ENCODE measurements at places on chromosomes 7 and 10.

- DNase-seq, result no peak
These were observed 110.7 kb downstream of the LRMDA start for GRCh38 chr10:75542084-75542483.

- DNase-seq, result no peak
These were observed 147.4 kb downstream of the PRPF18 start for GRCh38 chr10:13734151-13734550.

DNA sequence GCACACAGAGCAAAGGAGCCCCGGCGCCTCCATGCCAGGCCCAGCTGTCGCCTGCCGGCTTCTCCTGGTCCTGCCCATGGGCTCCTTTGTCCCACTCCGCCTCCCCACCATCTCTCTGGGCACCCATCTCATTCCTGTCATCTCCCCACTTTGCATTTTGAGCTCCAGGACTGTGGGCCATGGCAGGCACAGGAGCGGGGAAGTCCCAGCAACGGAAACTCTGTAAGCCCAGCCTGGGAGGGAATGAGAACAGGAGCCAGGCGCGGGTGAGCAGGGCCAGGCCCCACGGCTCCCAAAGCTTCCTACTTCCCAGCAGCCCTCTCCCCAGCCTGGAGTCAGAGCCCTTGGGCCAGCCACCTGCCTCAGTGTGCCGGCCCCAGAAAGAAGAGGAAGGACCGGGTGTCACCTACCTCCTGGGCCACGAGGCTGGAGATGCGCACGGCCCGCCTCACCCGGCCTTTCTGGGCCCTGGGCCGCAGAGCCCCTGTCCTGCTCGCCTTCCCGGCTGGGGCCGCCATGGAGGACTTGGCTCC lies 23.1 kb downstream of the KCNH2 start:
- no peak for DNase-seq

DNA sequence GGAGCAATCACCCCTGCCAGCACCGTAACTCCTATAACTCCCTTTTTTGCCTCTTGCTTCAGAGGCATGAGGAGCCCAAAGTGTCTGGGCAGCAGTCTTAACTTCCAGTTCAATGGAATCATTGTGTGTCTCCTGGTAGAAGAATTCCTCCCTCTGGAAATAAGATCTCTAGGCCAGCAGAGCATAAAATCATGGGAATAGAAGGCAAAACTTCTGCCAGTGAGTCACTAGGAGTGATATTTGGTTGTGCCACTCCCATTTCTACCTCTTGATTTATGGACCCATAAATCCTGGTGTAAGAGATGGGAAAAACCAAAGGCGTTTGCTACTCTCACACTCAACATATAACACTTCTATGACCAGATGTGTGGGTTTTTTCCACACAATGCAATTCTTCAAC lies 104.9 kb upstream of the FAM180A start:
- no peak for DNase-seq

- DNase-seq, result no peak
These were observed 126.6 kb upstream of the RAB11FIP2 start for GRCh38 chr10:118173296-118173695.

- no peak for DNase-seq
These were observed 2.6 kb upstream of the PPIA start for GRCh38 chr7:44793919-44794318.

GRCh38 chr10:100333661-100334440 lies 3.8 kb upstream of the PKD2L1 start:
- DNase-seq, result no peak

GRCh38 chr7:46357290-46357689 lies 436.2 kb upstream of the IGFBP3 start:
- DNase-seq, result no peak

- DNase-seq, result peak; percentile 10
These were observed 1.3 kb downstream of the PFKFB3 start for GRCh38 chr10:6204063-6204340.

- DNase-seq, result no peak
These were observed 132.4 kb upstream of the FOXK1 start for GRCh38 chr7:4549681-4550080.

DNA sequence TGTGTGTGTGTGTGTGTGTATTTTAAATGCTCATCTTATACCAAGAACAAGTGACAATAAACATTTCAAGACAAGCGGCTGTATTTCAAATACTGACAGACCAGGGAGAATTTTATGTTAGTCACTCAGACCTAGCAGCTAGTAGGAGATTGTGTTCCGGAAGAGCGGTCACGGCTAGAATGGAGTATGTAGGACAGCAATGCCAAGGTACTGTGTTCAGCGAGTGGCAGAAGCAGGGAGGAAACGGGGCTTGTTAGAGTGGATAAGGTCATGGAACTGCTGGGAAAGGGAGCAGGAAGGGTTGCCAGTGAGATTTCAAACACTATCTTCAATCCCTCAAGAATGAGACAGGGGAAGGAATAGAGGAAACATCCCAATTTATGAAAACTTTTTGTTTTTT lies 260.5 kb upstream of the PITRM1 start:
- DNase-seq, result no peak

GRCh38 chr7:72292794-72293193 lies 119.3 kb downstream of the CALN1 start:
- no peak for DNase-seq

- no peak for DNase-seq
These were observed 41.6 kb upstream of the CTBP2 start for GRCh38 chr10:125201791-125202622.

DNA sequence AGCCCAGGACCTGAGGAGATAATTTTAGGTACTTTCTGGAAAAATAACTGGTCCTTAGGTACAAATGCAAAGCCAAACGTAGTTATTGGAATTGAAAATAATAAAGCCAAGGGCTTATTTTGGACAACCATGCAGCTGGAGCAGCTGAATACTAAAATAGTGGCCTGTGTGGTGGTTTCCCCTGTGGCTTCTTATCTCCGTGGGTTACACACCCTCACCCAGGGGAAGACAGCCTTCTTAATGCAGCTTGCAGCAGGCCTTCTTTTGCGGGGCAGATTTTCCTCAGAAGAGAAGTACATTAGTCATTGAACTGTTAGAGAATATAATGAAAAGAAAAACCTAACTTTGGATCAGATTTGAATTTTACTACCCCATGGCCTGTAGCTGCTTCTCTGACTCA lies 133.5 kb downstream of the ST7 start:
- DNase-seq, result no peak

DNA sequence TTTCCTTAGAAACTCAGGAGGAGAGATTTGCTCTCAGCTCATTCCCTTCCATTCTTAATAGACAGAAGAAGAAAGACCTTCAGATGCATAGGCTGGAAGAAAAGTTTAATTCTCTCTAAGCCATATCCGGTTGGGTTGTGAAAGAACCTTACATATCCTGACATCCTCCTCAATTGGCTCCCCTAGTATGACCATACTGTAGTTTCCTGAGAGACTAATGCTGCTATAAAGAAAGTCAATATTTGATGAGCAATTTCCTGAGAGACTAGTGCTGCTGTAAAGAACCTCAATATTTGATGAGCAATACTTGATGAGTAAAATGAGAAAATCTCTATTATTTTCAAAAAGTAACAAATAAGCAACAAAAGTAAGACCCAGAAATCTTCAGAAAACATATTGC lies 888.5 kb upstream of the SORCS1 start:
- no peak for DNase-seq

GRCh38 chr7:43480581-43480980 lies 102.3 kb upstream of the STK17A start:
- DNase-seq, result no peak

- no peak for DNase-seq
These were observed 65.3 kb upstream of the AQP1 start for GRCh38 chr7:30846378-30846777.

- no peak for DNase-seq
These were observed 74.8 kb downstream of the MDH2 start for GRCh38 chr7:76122516-76123239.

- peak; percentile 88 for DNase-seq
These were observed 985 bp upstream of the ETV1 start for GRCh38 chr7:13990319-13990983.

- DNase-seq, result no peak
These were observed 125.9 kb upstream of the NOBOX start for GRCh38 chr7:144529269-144529926.

DNA sequence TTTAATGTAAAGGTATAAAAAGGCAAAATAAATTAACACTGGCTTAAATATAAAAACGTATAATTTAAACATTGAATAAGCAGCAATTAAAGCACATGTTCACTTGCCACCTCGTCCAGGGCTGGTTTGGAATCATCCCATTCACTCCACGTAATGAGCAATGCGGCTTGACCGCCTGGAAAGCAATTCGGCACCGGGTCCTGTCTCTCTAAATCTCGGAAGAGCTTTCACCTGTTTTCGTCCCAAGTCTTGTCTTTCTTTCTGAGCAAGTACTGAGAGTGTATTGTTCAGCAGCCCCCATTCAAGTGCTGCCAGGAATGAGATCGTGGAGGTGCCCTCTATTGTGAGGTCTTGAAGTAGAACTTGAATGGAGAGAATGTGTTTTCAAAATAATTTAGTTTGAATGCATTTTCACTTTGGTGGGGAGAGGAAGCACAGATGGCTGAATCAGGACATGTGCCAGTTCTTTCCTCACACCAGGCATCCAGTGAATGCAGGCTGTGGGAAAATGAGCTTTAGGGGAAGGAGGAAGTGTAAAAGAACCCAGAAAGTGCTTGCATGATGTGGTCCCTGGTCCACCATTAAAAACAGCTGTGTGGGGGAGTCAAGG lies 515.2 kb downstream of the REEP3 start:
- DNase-seq, result no peak

- no peak for DNase-seq
These were observed 30.0 kb downstream of the MAP3K8 start for GRCh38 chr10:30463944-30464451.

GRCh38 chr10:132518572-132519381 lies 18.8 kb upstream of the INPP5A start:
- DNase-seq, result peak; percentile 20

- no peak for DNase-seq
These were observed 139.0 kb downstream of the MGMT start for GRCh38 chr10:129605986-129606518.

DNA sequence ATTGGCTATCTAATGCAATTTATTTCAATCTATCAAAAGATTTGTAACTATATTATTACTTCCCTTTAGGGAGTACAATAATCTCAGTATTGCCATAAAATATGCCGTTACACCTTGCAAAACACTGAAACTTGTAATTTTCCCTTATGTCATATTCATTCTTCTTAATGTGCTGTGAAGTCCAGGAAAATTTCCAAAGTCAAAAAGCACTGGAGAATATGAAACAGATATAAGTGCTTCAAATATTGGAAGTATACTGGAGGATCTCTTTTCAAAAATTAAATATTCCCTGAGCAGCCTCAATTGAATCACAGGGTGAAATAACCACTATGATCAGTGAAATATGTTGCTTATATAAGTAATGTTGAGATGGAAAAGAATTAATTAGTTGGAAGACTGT lies 356.0 kb downstream of the PPP1R3A start:
- no peak for DNase-seq

DNA sequence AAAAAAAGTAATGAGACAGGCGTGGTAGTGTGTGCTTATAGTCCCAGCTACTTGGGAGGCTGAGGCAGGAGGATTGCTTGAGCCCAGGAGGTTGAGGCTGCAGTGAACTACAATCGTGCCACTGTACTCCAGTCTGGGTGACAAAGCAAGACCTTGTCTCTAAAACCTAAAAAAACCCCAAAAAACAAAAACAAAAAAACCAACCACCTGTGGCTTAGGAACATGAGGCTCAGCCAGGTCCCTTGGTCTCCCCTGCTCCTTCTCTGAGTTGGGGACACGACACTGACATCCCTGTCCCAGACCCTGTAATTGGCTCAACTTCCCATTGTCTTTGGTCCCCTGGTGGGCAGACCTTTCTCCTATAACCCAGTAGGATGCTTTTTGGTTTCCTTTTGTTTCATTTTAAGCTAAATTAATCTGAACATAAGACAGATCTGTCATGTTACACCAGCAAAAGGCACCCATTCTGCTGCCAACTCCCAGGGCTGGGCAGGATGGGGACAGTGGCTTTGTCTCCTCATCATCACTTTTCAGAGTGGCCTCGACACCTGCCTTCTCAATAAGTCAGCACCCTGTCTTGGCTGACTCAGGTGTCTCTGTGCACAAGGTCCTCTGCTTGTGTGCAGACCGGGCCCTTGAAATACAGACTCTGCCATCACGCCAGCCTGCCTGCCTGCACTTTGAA lies 74.4 kb downstream of the MYL10 start:
- no peak for DNase-seq

- DNase-seq, result no peak
These were observed 170.7 kb upstream of the PLPP4 start for GRCh38 chr10:120286280-120286679.

DNA sequence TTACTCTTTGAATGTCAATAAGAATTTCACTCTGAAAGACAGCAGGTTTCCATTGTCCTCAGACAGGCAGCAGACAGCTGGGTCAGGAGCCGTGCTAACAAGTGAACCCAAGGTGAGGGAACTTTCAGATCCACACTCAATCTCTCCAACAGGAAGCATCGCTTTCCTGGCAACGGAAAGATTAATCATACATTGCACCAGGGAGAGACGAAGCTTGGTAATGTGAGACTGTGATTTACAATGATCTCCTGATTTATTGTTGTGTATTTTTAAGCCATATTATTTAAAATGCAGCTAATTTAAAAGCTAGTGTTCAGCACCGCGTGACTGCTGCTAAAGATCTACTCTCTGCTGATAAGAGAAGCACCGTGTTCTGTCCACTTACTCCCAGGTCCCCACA lies 17.5 kb upstream of the NOM1 start:
- no peak for DNase-seq

DNA sequence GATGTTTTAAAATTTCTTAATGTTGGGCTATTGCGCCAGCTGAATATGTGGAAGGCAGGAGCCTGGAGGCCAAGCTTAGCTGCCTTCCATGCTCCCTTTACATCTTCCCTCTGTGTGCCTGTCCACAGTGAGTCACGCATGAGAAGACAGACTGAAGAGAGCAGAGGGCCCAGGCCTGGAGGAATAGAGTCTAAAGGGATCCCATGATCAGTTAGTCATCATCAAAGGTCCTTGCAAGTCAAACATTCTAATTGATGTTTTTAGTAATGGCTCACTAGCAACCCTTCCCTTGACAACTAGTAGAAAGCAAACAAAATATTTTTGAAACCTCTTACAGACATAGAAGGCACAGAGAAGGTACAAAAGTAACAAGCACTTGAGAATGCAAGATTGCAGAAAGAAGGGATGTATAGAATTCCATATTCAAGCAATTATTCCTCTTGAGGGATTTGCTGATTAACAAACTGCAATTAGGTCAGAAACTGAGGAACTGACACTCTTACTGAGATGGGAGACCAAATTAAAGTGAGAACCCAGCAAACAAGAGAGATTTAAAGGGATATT lies 30.7 kb upstream of the APBB1IP start:
- DNase-seq, result no peak

GRCh38 chr10:114376523-114376922 lies 27.8 kb downstream of the AFAP1L2 start:
- DNase-seq, result no peak

GRCh38 chr7:12239806-12240205 lies 28.7 kb downstream of the TMEM106B start:
- no peak for DNase-seq

- peak; percentile 25 for DNase-seq
These were observed 631 bp upstream of the PRKRIP1 start for GRCh38 chr7:102395592-102395872.
